GOT3 (cell line): ENCODE measurements at places on chromosomes 4 and X.

DNA sequence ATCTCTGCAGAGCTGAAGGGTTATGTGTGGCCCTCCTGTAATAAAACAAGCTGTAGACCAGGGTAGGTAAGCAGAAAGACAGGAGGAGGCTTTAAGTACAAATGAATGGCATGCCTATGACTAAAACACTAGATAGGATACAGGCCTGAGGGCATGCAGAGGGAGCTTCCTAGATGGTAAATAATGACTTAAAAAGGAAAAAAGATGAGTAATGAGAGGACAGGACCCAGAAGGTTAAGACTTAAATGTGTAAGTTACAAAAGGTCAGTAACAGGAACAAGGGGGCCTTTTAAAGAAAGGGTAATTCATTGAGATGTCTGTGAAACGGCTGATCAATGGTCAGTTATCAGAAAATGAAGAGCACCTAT, 194.8 kb downstream of the SOWAHB start:
- no peak for DNase-seq

DNA sequence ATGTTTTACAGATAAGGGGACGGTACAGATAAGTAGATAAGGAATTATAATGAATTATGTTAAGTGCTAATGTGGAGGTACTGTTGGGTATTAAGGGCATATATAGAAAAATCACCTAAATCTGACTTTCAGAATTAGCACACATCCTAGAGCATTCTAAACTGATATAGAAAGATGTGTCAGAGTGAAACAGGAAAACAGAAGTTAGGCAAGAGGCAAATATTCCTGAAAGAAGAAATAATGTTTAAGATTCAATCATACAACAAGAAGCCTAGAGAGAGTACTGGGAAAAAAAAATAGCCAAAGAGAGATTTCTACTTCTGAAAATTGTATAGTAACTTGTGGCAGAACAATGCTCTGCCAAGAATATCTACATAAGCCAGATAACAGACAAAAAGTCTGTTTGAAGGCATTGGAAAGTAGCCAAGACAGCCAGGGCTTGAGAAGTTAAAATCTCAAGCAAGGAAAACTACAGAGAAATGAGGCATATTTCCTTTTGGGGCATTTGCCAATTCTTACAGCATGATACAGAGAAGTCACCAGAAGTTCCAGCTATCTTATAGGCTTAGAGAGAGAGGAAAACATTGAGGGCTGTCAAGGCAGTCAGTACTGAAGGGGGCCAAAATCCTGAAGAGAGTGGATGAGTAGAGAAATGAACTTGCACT, 646.0 kb downstream of the RPA4 start:
- DNase-seq = no peak

- no peak for DNase-seq
Observed at GRCh38 chrX:52811065-52811625, at the start of gene XAGE5. XAGE5 (plus strand) TSS chrX:52811287; CDS start chrX:52812567, 1,280 bp downstream.

- no peak for DNase-seq
Observed at GRCh38 chr4:4423706-4424498, 37.0 kb downstream of the NSG1 start.

DNA sequence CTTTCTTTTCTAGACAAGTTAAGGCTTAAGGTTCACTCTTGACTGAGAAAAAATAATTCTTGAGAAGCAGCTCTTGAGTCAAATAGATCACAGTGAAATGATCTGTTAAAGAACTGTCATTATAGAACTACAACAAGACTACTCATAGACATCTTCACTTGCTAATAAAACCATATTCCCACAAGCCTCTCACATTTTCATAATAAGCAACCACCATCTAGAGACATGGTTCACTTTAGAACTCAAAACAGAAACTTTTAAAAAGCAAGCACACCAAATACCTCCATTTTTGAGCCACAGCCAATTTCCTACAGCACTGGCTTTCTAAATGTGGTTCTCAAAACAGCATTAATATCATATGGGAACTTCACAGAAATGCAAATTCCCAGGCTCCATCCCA, 309.5 kb downstream of the TMA16 start:
- DNase-seq = no peak

GRCh38 chr4:173763389-173763788, 233.4 kb upstream of the HAND2 start:
- DNase-seq = no peak

DNA sequence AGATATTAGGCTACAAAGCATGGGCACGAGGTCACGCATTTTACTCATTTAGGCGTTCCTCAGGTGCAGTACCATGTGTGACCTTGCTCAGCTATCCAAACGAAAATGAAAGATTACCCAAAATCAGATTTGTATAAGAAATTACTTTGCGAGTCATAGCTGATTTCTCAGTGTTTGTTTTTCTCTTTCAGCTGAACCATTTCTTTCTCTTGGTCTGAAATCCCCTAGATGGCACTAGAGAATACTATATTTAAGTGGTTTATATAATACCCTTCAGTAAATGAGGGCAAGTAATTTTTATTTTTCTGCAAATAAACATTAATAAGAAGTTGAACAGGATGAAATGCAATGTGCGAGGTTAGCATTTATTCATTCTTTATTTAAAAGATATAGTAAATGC, 496.6 kb downstream of the STIM2 start:
- no peak for DNase-seq
